ENCODE measurements at places on chromosomes 11 and 22.

GRCh38 chr11:96326959-96327358, 16.0 kb downstream of the MAML2 start:
- no peak for DNase-seq

DNA sequence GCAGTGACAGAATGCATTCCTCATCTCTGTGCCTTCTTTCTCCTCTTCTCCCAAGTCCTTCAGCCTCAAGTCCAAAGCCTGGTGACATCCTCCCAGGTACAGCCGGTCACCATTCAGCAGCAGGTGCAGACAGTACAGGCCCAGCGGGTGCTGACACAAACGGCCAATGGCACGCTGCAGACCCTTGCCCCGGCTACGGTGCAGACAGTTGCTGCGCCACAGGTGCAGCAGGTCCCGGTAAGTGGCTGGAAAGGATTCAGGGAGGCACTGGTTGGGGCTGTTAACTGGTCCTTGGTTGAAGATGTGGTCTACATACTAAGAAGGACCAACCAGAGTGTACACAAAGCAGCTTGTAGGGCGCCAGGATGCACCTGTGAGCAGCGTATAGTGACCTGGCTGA, 35.7 kb downstream of the SREBF2 start:
- DNase-seq: no peak

DNA sequence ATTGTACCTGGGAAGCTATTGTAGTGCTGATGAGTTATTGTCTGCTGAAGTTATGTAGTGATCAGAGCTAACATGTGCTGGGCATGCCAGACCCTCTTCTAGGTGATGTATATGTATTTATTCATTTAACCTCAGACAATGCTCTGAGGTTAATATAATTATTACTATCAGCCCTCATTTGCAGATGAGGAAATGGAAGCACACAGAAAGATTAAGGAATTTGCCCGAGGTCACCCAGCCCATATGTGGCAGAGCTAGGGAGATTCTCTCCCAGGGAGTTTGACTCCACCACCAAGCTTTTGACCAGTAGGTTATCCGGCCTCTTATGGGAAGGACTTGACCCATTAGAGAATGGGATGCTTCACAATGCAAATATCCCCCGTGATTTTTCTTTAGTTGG, 114.2 kb upstream of the NAV2 start:
- no peak for DNase-seq

DNA sequence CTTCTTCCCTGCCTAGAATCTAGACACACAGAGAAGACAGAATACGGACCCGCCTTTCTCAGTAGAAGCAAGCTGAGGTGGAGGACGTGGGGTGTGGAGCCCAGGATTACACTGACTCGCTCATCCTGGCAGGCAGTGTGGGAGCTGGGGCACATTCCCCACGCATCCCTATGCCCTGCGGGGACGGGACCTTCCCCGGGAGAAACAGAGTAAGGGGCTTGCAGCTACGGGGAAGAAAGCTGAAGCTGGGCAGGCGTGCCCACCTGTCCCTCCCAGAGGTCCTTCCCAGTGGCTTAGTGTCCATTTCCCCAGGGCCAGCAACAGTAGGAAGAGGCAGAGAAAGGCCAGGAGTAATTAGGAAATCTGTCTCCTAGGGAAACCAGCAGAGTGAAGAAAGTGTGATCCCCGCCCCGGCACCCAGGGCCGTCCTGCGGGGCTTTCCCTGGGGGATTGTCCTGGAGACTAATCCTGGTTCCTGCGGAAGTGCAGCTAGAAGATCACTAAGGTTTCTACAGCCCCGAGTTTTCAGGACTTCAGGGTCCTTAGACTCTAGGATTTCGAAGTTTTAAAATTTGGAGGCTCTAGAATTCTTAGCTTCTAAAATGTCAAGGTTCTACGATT, 7.8 kb downstream of the DNAJB13 start:
- DNase-seq: no peak

DNA sequence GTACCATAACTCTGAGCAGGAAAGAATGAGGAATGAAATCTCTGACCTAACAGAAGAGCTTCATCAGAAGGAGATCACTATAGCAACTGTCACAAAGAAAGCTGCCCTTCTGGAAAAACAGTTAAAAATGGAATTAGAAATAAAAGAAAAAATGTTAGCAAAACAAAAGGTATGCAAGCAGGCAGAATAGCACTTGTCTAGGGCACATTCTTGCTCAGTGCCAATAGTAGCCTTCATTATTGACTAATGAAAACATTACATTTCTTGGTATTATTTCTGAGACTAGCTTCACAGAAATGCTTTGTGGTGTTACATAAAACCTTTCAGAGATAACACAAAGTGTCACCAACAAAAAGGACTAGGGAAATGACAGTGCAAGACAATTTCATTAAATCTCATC, 63.9 kb downstream of the DEUP1 start:
- DNase-seq: no peak

- DNase-seq: no peak
Measured at GRCh38 chr22:22953791-22954190, 66.2 kb downstream of the IGLL5 start.

- DNase-seq: peak; percentile 93
Measured at GRCh38 chr22:35409783-35410662, 10.1 kb downstream of the MCM5 start.

DNA sequence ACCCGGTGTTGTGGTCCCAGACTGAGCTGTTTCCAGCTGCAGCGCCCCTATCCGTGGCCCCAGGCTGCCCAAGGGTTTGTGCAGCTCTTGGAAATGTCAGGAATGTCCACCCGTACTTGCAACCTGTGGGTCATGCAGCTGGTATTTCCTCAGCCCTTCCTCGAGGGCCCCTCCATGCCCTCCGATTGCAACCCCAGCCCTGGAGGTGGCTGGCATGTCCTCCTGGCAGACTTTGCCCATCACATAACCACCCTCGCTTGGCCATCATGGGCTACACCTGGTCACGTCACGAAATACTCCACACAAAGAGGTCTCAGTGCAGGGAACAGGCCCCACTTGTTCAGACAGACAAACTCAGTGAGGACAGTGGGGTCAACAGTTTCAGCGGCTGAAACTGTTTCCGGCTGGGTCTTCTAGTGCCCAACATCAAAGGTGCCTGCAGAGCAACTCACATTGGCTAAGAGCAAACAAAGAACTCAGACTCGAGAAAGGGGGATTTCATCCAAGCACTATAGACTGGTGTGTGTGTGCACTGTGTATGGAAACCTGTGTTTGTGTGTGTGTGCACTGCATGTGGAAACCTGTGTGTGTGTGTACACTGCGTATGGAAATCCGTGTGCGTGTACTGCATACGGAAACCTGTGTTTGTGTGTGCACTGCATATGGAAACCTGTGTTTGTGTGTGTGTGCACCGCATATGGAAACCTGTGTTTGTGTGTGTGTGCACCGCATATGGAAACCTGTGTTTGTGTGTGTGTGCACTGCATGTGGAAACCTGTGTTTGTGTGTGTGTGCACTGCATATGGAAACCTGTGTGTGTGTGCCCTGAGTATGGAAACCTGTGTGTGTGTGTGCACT, 72.8 kb upstream of the CCND1 start:
- DNase-seq: no peak

DNA sequence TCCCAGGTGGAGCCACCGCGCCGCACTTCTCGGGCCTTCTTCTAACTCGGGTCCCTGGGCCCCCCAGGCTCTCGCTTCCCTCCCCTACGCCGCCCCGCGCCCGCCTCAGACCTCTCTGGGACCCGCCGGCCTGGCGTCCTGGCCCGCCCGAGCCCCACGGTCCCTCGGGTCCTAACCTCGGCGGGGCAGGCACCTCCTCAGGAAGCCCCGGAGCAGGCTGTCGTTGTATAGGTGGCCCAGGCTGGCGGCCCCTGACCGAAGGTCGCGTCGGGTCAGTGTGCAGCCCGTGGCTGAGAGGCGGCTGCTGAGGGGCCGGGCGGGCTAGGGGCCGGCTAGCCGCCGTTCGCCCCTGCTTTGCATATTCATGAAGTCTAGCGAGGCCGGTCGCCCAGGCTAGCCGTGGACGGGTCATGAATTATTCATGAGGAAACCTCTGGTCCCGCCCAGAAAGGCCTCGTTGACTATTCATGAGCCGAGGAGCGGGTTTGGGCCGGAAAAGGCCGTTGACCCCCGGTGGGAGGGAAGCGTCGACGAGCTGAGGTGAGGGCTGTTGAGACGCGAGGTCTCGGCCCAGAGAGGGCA, at the start of gene HORMAD2:
HORMAD2 (plus strand) TSS at position 513 of the 582 bp plus-strand sequence. CDS start 13,489 bp downstream, outside the sequence.
- DNase-seq: no peak

DNA sequence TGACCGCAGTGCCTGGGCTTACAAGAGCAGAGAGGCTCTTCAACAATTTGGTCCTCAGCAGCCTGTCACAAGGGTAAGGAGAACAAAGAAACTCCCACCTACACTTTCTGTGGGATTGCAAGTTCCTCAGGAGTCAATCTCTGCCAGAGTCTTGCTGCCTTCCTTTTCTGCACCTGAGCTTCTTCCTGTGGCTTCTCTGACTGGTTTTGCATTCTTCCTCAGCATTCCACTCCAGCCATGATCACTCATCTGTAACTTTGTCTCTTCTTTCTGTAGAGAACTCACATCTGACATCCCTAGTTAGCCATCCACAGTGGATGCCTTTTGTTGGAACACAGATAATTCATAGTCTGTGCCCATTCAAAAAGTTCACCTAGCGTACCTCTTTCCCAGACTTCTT, 14.2 kb upstream of the OR6A2 start:
- no peak for DNase-seq

GRCh38 chr22:26753125-26753862, 95.9 kb downstream of the MIAT start:
- DNase-seq: no peak
